Endothelial cell of umbilical vein (primary cell): ENCODE measurements at places on chromosomes 5 and 9. TPM values are rescaled to one million over a fixed set of nuclear protein-coding genes. Genes with fewer than 3 reads are reported as not detected.

The CTSV gene
- 0.64 and 0.80 TPM in 2 replicates for polyA plus RNA-seq

- H3K36me3 ChIP-seq, result no peaks in the 10 kb centered on the region
- no peak for DNase-seq
- H3K27ac ChIP-seq, result no peak overlapping the region
- H3K4me3 ChIP-seq, result no peak overlapping the region
These were observed 77.7 kb upstream of the ASS1 start for GRCh38 chr9:130366888-130367550.

GRCh38 chr5:126805063-126805462 is 28.1 kb downstream of the LMNB1 start:
- H3K27me3 ChIP-seq, result no peaks in the 10 kb centered on the region
- no peak overlapping the region for H3K4me3 ChIP-seq
- peaks cover 13% of the 10 kb centered on the region for H3K4me1 ChIP-seq
- H3K27ac ChIP-seq, result peak overlapping the region; percentile 11

The ZBTB5 gene
- polyA plus RNA-seq, result 12.5 and 13.7 TPM in 2 replicates

- no peak overlapping the region for H3K4me3 ChIP-seq
- no peak for DNase-seq
- peaks cover 10% of the 10 kb centered on the region for H3K27me3 ChIP-seq
- no peaks in the 10 kb centered on the region for H3K36me3 ChIP-seq
These were observed 2.1 kb downstream of the LECT2 start for GRCh38 chr5:135952683-135953082.
